T-helper 17 cell (primary cell): ENCODE measurements at places on chromosomes 12 and 14.

- no peak for DNase-seq
Measured at GRCh38 chr14:55347040-55347439, 64.6 kb downstream of the ATG14 start.

DNA sequence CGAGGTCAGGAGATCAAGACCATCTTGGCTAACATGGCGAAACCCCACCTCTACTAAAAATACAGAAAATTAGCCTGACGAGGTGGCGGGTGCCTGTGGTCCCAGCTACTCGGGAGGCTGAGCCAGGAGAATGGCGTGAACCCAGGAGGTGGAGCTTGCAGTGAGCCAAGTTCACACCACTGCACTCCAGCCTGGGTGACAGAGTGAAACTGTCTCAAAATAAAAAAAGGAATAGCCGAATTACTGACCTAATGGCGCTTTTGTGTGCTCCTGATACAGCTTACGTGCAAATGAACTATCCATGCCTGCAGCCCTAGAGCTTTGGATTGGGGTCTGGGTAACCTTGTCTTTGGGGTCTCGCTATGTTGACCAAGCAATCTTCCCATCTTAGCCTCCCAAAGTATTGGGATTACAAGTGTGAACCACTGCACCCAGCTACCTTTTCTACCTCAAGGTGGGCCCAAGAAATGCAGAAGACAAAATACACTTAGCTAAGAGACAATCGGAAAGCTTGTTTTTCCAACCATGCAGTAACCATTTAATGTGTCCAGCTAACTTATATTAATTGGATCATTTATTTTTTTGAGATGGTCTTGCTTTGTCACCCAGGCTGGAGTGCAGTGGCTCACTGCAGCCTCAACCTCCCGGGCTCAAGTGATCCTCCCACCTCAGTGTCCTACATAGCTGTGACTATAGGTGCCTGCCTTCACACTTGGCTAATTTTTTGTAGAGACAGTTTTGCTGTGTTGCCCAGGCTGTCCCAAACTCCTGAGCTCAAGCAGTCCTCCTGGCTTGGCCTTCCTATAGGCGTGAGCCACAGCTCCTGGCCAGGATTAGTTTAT is 5.5 kb downstream of the PABPN1 start:
- no peak for DNase-seq

- no peak for DNase-seq
Measured at GRCh38 chr12:2675776-2676175, 119.0 kb upstream of the FKBP4 start.

GRCh38 chr12:18719922-18720510 is 17.8 kb downstream of the PLCZ1 start:
- no peak for DNase-seq

DNA sequence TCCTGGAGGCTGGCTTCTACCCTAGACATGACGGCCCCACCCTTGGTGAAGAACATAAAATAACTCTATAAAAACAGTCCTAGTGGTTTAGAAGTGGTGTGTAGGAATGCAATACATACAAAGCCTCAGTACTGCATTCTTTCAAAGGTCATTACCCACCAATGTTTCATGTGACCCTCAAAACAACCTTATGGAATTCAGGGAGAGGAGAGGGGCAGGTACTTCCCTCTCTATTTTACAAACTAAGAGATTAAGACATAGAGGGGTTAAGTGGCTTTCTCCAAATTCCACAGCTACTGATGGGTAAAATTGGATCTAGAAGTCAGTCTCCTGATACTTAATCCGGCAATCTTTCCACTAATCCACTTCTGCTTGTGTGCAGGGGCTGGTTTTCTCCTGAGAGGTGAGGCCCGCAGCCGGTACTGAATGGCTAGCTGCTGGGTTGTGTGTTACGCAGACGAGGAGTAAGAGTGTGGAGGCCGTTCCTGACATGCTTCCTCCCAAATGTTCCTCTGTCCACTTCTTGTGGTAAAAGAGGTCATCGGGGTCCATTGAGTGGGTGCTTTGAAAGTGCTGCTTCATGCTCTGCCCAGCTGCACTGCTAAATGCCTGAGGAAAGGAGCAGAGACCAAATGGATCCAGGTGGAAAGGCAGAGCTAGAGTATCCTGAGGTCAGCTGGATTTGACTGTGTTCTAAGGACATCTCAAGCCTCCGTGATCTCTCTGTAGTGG is 16.2 kb downstream of the SLC7A8 start:
- no peak for DNase-seq

GRCh38 chr14:95164506-95164905 is 7.2 kb upstream of the DICER1 start:
- no peak for DNase-seq

DNA sequence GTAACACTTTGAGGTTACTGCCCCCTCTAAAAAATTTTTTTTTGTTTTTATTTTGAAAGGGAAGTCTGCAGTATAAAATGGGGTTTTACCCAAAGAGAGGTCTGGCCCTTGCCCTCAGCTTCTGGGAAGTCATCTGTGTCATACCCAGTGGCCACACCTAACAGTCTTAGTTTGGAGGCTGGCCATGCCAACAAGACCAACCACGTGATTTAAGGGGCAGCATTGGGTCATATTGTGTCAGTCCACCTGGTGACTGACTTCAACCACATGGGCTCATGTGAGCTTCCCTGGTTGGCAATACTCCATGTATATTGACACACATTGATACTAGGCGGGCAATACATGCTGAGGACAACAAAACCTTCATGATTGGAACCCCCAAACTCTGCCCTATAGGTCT is 173.9 kb downstream of the GXYLT1 start:
- DNase-seq = no peak

- no peak for DNase-seq
Measured at GRCh38 chr14:24197056-24197450, 1.8 kb upstream of the TM9SF1 start.

GRCh38 chr14:85702191-85702590 is 172.2 kb downstream of the FLRT2 start:
- no peak for DNase-seq

- no peak for DNase-seq
Measured at GRCh38 chr12:6432991-6433390, 11.8 kb upstream of the CD27 start.

- DNase-seq = no peak
Measured at GRCh38 chr12:58414398-58414871, 473.1 kb downstream of the ATP23 start.

DNA sequence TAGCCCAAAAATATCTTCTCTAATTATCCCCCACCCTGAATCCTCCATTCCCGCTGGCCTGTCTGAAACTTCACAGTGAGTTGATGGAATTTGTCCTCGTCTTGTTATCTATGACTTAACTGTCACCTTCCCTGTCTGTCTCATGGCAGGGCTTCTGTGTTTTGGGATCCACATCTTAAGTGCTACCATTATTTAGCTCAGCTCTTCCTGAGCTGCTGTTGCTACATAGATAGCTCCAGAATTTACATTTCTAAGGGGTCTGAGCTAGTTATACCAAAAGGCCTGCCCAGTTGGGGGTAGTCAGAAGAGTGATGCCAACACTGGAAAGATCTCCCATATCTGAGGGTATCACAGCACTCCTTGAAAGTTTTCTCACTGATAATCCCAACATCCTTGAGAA is 57.0 kb upstream of the CDKN3 start:
- no peak for DNase-seq

GRCh38 chr12:87585882-87586557 is 443.2 kb downstream of the C12orf50 start:
- no peak for DNase-seq

DNA sequence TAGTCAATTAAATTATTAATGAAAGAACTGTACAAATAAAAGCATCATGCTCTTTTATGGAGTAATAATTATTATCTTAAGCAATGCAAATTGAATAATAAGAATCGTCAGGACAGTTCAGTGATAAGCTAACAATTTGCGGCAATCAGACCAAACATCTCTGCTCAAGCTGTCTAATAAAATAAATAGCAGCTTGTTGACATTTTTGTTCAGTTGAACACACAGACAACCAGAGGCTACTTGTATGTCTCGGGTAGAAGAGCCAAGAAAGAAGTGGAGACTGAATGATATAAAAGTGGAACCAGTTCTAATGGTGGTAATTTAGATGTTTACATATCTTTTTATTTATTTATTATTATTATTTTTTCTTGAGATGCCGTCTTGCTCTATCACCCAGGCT is 57.4 kb upstream of the FOXN3 start:
- no peak for DNase-seq

GRCh38 chr12:83245156-83245555 is 558.5 kb downstream of the TMTC2 start:
- DNase-seq = no peak

DNA sequence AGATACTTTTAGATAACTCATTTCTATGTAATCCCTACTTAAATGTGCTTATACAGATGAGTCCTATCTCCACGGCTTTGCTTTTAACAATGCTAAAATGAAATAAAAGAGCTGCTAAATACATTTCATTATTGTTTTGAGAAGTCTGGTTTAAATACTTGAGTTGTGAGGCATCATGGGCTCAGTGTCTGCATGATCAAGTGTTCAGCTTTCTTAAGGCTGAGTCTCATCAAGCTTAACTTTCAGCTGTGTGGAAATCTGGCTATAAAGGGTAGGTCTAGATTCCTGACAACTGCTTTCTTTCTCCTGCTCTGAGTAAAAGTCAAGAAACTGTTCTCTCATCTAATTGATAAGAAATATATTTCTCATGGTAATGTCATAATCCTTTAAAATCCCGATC is 235.4 kb downstream of the FSCB start:
- no peak for DNase-seq

GRCh38 chr12:66964629-66965028 is 285.8 kb upstream of the GRIP1 start:
- DNase-seq = no peak

GRCh38 chr12:90163975-90164374 is 455.3 kb upstream of the ATP2B1 start:
- DNase-seq = no peak

GRCh38 chr12:109739747-109740693 is 26.4 kb downstream of the FAM222A start:
- DNase-seq = peak; percentile 4

- no peak for DNase-seq
Measured at GRCh38 chr14:64220466-64220865, 73.7 kb downstream of the ESR2 start.

DNA sequence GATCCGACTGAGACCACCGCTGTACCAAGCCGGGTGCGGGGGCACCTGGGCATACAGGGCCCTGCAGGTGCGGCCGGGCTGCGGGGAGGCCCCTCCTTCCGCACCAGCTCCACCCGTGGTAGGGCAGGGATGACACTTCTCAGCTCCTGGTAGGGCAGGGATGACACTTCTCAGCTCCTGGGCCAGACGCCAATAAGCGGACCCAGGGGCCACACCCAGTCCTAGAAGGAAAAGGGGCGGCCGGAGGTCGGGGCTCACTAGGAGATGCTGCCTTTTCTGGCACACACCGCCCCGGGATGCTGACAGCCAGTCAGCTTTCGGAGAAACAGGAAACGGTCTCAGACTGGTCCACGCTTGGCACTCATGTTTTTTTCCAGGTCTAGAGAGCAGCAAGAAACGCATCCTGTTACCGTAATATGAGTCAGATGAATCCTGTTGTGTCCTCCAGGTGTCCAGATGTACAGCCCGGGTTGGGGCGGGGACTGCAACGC is 34.8 kb downstream of the NFKBIA start:
- DNase-seq = no peak

- no peak for DNase-seq
Measured at GRCh38 chr12:1645819-1646218, 16.8 kb downstream of the WNT5B start.

DNA sequence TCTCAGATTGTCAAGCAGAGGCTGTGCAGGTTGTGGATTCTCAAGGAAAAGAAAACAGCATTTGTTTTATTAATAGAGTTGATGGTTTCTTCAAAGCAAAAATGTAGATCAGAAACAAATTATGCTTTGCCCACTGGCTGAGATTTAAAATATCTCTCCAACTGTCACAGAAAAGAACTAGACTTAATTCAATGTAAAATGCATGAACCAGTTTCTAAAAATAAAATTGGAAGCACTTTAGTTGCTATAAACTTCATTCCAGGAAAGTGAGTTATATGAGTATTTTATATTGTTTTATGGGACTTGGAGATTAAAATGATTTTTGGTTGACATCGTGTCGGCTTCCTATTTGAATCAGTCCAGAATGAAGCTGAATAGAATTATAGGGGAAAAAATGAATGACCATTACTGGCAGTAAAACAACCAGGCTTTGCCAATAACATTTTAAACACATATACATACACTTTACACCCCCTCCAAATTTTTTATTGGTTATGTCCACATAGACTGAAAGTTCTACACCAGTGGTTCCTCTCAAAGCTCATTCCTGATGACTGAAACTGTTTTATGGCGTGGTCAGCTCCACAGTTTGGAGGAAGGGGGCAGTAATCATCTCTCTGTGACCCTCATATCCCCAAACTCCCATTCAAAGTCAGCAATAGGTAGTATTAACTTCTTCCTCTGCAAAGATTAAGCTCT is 55.5 kb upstream of the DAAM1 start:
- no peak for DNase-seq

DNA sequence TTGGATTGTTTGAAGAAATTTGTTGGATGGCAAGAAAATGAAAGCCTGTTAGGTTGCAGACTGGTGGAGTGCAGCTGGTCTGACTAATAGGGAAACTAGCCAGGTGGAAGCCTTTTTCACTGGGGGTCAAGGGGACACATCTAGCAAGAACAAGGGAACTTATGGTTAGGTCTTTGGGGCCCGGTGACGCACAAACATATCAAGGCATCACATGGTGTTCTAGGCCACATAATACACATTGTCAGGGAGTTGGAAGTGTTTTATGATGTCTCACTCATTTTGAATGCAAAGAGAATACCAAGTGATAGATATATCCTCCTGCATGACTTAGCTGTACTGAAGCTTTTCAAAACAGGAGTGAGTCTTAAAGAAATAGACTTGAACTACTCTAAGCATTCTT is 351.2 kb downstream of the KCNH5 start:
- DNase-seq = no peak

DNA sequence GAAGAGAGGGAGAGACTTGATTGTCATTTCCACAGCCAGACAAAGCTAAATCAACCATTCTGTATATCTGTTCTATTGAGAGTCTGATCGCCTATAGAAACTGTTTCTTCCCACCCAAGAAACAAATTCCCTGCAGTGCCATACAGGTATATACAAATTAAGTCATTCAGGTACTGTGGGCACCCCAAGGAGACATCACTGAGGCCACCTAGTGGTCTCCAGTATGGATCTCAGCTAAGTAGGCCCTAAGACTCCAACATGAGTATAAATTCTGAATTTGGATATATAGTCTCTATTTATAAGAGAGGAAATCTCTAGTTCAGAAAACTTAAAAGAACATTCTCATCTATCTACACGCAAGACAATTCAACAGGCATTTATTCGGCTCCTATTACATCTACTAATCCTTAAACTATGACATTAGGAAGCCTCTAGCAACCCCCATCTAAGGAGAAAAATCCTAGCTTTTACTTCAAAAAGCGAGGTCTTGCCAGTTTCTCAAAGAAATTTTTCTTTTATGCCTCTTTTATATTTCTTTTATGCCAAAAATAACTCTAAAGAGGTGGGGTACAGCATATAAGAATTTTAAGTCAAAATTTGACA is 62.6 kb downstream of the DCAF5 start:
- DNase-seq = no peak

- no peak for DNase-seq
Measured at GRCh38 chr12:49292729-49293055, 2.3 kb upstream of the PRPH start.

GRCh38 chr14:28952666-28953065 is 186.1 kb downstream of the FOXG1 start:
- DNase-seq = no peak
